ENCODE measurements at places on chromosomes 6 and 20.
A peak's percentile ranks its signal among the peaks of the same experiment; 100 is the strongest.

DNA sequence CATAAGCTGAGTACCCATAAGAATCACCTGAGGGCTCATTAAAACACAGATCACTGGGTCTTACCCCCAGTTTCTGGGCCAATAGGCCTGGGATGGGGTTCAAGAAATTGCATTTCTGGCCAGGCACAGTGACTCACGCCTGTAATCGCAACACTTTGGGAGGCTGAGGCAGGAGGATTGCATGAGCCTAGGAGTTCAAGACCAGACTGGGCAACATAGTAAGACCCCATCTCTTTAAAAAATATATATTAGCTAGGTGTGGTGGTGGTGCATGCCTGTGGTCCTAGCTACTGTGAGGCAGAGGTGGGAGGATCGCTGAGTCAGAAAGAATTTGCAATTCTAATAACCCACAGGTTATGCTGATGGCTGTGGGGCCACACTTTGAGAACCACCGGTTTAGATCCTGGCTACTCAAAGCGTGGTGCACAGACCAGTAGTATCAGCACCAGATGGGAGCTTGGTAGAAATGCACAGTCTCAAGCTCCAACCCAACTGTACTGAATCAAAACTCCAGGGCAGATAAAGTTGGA, 2.0 kb downstream of the CCM2L start:
- no peak for DNase-seq

DNA sequence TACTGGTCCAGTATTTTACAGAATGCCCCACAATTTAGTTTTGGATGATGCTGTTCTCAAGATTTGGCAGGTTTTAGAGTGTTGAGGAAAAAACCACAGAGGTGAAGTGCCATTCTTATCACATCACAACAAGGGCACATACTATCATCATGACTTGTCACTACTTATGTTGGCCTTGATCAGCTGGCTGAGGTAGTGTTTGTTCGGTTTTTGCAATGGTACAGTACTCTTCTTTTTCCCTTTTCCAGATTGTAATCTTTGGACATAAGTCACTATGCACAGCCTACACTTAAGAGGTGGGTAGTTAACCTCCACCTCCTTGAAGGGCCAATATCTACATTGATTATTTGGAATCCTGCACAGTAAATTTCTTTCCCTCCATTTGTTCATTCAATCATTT, 8.8 kb downstream of the TENT5A start:
- no peak for DNase-seq

DNA sequence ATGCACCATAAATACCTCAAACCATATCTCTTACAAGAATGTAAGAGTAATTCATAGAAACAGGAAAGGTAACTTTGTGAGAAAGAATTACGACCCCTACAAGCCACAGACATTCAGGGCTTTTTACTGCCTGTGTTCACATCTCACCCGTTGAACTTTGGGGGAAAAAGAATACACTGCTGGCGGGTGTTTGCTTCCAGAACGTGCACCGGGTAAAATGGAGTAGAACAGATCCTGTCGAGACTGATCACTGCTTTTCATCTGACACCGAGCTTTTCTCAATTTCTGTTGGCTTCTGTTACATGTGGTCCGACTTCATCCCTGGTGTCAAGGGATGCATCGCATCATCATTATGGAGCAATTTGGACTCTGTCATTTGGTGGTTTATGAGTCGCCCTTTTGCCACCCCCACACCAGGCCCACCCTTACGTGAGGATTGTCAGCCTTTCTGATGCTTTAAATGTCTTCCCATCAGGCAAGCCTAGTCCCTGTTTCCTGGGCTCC, 219.2 kb upstream of the ZFP64 start:
- DNase-seq: no peak

- no peak for DNase-seq
These were observed 67.9 kb upstream of the TMEM170B start for GRCh38 chr6:11469684-11470083.

- no peak for DNase-seq
These were observed 63.6 kb upstream of the FAM184A start for GRCh38 chr6:119142041-119142440.

GRCh38 chr6:137155830-137156229, 17.6 kb downstream of the IL22RA2 start:
- DNase-seq: peak; percentile 75

GRCh38 chr6:114327074-114327473, 15.7 kb downstream of the HS3ST5 start:
- DNase-seq: no peak

DNA sequence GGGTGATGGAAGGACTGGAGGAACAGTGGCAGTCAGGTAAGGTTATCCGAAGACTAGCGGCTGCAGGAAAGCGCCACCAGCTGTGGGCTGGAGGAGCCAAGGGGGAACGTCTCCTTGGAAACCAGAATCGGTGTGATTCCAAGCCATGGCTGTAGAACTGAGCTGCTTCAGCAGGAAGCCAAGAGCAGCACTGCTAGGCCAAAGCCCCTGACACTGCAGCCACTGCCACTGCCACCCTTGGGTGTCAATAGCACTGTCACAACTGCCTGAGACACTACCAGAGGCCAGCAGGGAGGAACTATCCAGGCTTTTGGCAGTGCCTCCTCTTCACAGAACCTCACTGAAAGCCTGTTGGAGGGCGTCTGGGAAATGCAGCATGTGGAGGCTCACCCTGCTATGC, 289.6 kb upstream of the SUPT3H start:
- DNase-seq: no peak

GRCh38 chr6:43943099-43943766, 173.2 kb downstream of the VEGFA start:
- DNase-seq: no peak

- no peak for DNase-seq
These were observed 1.4 kb downstream of the DEFB124 start for GRCh38 chr20:31473331-31474096.

- DNase-seq: no peak
These were observed 33.9 kb upstream of the HS3ST5 start for GRCh38 chr6:114376611-114377175.

- no peak for DNase-seq
These were observed 14.4 kb downstream of the JARID2 start for GRCh38 chr6:15260099-15260821.

DNA sequence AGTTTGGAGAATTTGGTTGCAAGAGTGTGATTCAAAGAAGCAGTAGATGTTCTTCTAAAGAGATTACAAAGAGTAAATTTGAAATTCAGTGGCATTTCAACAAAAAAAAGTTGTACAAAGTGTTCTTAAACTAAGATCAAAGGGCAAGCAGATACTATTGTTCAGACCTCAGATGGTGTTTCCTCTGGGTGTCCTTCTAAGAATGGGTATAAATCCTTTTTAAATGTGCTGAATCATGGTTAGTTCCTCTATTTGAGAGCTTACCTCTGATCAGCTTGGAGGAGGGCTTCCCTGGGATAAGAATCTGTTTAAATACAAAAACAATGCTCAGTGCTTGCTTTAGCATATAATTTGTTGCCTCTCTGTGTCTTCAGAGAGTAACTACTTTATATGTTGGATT, 6.3 kb downstream of the BMP6 start:
- no peak for DNase-seq

GRCh38 chr6:119540417-119540816, 190.9 kb upstream of the MAN1A1 start:
- DNase-seq: no peak

DNA sequence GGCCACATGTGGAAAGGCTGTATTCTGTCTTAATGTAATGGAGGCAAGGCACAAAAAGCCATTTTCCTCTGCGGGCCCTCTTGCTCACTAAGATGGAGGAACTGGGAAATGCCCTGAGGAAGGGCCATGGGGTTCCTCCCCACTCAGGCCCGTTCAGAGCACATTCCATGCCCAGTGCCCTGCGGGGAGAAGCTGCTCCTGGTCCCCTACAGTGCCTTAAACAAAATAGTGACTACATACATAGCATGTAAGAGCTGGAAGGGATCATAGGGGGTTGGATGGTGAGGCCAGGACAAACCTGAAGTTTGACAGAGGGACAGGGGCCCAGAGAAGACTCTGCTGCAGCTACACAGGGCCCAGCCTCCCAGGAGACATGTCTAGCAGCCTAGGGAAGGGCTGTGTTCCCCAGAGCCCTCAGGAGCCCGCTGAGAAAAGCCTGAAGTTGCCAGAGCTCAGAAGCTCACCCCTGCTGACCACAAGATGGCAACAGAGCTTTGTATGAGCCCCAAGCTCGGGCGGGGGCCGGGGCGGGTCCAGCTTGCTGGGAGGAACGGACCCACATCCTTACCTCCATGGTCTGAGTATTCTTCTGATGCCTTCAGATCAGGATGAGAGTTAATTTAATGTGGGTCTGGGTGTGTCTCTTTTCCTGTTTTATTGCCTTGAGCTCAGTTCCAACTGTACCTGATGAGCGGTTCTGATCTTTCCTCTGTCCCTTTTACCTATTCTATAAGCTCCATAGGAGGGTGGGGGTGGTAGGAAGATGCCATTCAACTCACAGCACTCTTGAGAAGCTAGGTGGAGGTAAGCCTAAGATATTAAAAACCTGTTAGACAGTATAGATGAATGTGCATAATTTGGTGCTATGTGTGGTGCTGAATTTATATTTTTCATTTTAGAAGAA, 242.9 kb downstream of the CDC5L start:
- DNase-seq: no peak

DNA sequence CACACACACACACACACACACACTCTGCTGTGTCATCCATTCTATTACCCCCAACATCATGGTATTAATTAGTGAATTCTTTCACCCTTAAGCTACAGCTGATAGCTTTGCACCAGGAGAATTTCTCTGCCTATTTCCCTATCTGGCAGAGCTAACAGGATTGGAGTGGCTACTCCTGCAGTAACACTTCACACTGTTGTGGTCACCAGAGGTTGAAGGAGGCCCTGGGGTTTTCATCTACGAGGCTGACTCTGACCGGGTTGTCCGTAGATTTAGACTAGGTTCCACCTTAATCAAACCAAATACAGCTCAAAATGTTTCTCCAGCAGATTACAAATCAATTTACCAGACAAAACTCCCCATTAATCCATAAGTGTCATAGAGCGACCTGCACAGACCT, 69.2 kb upstream of the RIPOR2 start:
- no peak for DNase-seq

GRCh38 chr6:62998022-62998421, 213.2 kb upstream of the FKBP1C start:
- DNase-seq: no peak

GRCh38 chr6:136149311-136149710, 100.8 kb downstream of the MTFR2 start:
- DNase-seq: no peak

- DNase-seq: no peak
These were observed 4.5 kb downstream of the GLP1R start for GRCh38 chr6:39053016-39053624.

- DNase-seq: no peak
These were observed 28.5 kb downstream of the SLX4IP start for GRCh38 chr20:10463622-10464021.
